ENCODE measurements at places on chromosomes 11 and 22.

GRCh38 chr22:47564651-47565434, 802.4 kb downstream of the TBC1D22A start:
- no peak for DNase-seq

DNA sequence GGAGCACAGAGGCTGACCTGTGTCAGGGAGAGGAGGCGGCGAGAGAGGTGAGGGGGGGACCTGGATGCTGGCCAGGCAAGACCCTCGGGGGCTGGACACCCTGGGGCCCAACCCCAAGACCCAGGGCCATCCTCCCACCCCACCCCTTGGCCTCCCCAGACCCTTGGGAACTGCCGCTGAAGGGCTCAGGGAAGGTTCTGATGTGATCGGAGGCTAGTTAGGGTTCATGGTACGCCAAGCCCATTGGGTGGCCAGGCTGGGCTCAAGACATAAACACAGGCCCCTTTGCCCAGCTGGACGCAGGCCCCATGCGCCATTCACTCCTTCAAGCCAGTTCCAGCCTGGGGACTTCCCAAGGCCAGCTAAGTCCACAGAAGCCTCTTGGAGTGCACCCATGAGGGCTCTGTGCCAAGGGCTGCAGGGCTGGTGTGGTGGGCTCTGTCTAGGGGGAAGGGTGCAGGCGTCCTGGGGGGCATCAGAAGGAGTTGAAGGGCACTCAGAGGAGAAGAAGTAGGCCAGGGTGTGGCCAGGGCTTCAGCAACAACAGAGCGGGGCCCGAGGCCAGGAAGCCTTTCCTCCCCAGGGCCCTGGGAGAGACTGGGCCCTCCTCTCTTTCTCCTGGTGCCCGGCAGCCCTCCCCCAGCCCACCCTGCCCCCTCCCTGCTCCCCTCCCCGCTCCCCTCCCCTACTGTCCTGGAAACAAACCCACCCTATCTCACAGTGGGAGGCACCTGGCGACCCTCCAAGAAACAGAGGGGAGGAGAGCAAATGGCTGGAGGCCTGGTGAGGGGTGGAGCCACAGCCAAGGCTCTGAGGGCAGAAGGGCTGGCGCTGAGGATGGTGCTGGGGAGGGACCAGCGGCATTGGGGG, 12.9 kb downstream of the TSPAN32 start:
- DNase-seq: peak; percentile 52

DNA sequence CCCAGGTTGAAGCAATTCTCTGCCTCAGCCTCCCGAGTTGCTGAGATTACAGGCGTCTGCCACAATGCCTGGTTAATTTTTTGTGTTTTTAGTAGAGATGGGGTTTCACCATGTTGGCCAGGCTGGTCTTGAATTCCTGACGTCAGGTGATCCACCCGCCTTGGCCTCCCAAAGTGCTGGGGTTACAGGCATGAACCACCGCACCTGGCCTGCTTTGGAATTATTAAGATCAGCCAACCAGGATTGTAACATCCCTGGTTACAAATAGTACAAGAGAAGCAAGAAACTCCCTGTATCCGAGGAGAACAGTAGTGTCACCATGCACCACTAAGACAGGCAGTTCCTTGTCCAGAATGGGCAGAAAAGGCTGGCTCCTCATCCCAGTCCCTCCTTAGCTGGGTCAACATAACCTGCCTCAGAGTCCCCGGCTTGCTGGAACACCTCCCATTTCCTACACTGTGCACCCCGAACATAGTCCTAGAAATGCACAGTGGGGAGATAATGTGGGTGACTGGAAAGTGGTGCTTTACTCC, 77.2 kb upstream of the INCENP start:
- DNase-seq: no peak

DNA sequence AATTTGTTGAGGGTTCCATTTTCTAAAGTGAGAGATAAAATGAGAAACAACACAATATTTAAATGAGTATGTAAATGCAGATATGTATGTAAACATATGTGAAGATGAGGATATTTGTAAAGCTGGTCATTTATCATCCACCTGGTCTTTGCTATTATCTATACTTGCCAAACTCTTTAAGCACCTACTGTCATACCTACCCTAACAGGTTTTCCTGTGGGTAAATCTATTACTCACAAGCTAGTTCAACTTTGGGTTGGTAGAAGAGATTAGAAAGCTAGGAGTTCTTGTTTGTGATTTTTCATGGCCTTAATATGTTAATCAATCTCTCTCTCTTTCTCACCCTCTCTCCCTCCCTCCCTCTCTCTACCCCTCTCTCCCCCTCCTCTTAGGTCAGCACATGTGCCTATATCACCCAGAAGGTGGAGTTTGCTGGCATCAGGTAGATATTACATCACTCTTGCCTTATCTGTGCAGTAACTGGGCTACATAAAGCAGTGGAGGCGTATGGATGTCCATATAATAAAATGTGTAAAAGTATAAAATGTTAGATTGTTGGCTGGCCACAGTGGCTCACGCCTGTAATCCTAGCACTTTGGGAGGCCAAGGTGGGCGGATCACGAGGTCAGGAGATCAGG, 14.7 kb downstream of the DEPDC5 start:
- DNase-seq: no peak

GRCh38 chr11:64233913-64234586, at the start of gene VEGFB:
TSS of gene VEGFB (plus strand) at chr11:64234584. CDS start at chr11:64234834, 250 bp downstream.
- peak; percentile 64 for DNase-seq

DNA sequence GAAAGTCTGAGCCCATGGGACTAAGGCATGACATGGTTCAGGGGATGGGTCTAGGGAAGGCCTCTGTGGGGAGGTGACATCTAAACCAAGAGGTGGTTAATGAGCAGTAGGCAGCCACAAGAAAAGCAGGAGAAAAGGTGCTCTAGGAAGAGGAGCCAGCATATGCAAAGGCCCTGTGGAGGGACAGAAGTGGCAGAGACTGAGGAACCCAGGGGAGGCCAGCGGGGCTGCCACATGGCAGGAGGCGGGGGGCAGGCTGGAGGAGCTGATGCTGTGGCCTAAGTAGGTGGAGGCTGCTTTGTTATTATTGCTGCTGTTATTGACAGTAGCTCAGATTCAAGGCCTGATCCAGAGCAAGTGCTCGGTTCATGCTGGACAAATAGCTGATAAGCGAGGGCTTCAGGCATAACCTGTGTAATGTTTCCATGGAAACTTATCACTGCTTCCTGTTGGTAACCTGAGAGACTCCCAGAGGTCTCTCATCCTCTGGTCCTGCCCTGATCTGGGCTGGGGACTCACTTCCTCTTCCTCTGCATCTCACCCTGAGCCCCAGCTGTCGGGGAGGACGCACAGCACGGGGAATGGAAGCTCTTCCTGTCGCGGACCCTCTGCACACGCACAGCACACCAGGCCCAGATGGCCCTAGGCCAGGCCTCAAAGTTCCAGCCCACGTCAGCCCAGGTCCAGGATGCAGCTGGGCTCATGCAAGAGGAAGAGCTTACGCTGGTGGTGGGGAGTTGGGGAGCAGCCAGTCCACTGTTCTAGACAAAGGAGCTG, 75.2 kb upstream of the TP53I11 start:
- no peak for DNase-seq

- no peak for DNase-seq
Measured at GRCh38 chr11:6968816-6969215, 42.6 kb downstream of the ZNF215 start.

GRCh38 chr11:72578566-72578965, 95.7 kb downstream of the PDE2A start:
- no peak for DNase-seq

DNA sequence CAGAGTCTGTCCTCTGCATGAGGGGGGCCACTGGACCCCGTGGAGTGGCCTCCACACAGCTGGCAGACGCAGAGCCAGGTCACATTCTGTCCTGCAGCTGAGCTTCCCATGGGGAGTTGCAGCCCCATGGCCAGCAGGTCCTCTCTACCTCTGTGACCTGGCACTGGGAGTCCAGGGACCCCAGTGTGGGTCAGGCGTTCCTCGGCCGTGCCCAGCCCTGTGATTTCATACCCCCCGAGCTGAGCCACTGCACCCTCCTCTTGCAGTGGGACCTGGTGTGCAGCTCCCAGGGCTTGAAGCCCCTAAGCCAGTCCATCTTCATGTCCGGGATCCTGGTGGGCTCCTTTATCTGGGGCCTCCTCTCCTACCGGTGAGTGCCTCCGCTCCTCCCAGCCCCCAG, 32.2 kb upstream of the SLC22A12 start:
- DNase-seq: no peak

- DNase-seq: no peak
Measured at GRCh38 chr11:1085440-1086170, 10.9 kb downstream of the MUC2 start.

DNA sequence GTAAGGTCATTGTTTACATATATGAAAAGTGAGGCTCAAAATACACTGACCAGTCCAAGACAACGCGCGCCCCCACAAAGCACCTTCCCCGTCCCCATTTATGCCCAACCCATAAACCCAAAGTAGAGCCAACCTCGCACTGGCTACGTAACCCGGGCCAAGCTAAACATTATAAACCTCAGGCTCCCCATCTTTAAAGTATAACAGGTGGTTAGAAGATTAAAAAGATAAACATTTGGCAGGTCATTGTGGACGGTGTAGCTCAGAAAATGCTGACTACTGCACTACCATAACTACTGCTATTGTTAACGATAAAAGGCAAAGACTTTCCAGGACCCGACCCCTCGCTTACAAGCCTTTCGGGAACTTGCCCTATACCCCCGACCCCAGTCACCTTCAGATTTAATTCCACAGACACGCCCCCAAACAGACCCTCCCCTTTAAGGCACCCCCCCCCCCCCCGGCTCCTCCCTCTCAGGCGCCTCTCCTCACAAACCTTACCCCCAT, 470 bp downstream of the NUMA1 start:
- no peak for DNase-seq

- no peak for DNase-seq
Measured at GRCh38 chr22:29253561-29254285, 14.1 kb downstream of the RHBDD3 start.

GRCh38 chr11:3111919-3112690, 53.0 kb downstream of the OSBPL5 start:
- DNase-seq: no peak

- DNase-seq: no peak
Measured at GRCh38 chr11:9633679-9634078, 30.2 kb upstream of the SWAP70 start.

- no peak for DNase-seq
Measured at GRCh38 chr11:44604171-44604581, 38.7 kb downstream of the CD82 start.

GRCh38 chr22:30872285-30873041, 96.1 kb downstream of the MORC2 start:
- no peak for DNase-seq

- no peak for DNase-seq
Measured at GRCh38 chr22:42926768-42927167, 69.7 kb upstream of the ARFGAP3 start.

DNA sequence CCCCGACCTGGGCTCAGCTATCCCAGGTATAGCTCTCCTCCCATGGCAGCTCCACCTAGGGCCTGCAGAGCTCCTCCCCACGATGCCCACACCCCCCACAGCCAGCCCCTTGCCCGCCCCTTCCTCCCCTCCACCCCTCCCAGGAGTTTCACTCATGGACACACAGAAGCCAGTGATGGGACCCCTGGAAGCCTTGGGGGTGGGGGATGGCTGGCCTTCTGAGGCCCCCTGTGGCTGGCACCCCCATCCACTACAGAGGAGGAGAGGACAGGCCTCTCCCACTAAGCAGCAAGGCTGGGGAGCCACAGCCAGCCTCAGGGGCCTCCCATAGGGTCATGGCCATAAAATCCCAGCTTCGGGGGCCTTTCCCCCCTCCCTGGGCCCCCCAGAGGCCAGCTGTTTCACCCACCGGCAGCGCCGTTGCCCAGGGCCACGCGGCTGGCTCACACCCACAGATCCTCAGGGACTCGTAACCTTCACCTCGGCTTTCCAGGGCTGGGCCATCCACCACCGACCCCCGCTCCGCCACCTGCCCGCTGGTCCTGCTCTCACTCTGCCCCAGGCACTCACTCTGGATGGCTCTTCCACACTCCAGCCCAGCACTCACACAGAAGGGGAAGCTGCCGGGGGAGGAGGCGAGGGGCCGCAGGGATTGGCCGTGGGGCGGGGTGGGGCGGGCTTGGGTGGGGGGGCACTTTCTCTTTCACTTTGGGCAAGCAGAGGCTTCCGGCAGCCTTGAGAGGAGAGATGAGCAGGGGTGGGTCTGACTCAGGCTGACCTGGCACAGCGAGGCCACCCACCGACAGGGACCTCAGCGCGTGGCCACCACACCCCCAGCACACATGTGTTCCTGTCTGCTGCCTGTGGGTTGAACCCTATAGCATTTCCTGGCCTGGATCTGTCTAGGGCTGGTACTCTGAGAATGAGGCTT, 2.2 kb downstream of the SLC25A22 start:
- DNase-seq: peak; percentile 59

GRCh38 chr11:826227-826621, 1.5 kb upstream of the CRACR2B start:
- DNase-seq: no peak

DNA sequence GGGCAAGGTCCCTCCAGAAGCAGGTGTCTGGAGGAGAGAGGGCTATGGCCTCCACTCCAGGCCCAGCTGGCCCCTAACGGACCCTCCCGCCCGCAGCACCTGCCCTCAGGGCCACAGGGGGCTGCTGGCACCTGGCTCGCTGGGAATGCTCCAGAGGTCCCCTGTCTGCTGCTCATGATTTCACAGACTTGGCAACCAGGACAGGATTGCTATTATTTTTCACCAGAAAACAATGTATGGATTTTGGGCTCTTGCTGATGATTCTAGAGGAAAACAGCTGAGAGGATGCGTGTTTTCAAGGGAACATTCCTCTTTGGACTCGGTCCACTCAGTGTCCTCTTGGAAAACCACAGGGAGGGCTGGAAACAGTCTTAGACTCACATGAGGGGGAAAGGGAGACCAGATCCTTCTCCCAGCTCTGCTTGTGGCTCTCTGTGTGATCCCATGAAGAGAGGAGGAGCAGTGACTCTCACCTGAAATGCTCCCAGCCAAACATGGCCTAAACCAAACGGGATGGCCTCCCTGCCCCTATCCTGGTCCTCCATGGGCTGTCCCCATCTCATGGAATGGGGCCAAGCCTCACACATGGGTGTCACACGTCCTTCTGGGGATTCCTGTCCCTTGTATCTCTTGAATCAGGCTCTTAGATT, 15.8 kb downstream of the MYEOV start:
- DNase-seq: no peak

GRCh38 chr11:82046778-82047177, 686.9 kb downstream of the FAM181B start:
- DNase-seq: no peak

- DNase-seq: no peak
Measured at GRCh38 chr11:71066311-71066710, 186.1 kb downstream of the SHANK2 start.

DNA sequence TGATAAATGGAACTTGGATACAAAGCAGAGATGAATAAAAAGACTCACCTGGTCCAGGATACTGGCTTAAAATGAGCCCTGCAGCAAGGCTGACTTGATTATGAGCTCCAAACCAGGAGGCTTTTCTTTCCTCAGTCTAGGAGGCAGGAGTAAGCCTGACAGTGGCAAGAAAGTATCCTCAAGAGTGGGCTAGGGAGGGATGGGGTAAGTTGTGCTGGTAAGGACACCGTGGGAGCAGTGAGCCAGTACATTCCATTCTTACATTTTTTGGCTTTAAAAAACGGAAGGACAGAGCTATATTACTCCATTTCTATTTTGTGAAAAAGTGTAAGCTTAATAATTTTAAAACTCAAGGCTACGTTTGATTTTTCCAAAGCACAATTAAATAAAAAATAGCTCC, 187.1 kb upstream of the DDI1 start:
- no peak for DNase-seq
